ENCODE measurements at places on chromosomes 2 and 18.

- no peak for DNase-seq
Observed at GRCh38 chr2:140654565-140654964, 1476.3 kb downstream of the LRP1B start.

DNA sequence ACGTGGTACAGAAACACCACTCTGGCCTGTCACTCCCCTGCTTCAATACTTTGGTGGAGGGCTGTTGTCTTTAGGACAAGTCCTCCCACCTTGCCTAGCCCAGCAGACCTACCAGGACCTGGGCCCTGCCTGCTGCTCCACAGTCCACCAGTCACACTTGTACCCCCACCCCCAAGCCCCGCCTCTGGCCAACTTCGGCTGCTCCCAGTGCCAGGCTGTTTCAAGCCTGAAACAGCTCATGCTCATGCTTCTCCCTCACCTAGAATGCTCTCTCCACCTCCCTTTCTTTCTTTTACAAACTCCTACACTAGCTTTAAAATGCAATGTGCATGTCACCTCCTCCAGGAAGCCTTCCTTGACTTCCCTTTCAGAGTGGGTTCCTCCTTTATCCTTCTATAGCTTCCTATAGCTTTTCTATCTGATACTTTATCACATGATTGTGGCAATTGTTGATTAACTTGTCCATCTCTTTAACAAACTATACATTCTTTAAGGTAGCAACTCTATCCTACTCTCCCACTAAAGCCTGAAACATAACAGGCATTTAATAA is 4.8 kb upstream of the OXER1 start:
- DNase-seq = no peak

DNA sequence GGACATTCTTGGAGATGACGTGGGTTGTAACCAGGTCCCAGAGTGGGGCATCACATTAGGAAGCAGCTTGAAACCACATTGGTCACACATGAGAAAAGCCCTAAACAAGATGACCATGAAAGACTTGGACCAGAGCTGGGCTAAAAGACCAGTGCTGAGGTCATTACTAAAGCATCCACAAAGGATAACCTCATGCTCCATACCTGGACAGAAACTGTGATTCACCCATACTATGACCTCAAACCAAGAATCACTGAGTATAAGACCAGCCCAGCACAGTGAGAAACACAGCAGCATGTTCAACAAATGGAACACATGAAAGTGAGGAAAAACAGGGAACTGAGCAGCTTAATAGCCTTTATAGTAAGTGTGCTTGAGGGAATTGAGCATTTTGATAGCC is 635.5 kb upstream of the NETO1 start:
- no peak for DNase-seq

GRCh38 chr2:228688007-228688645 is 506.6 kb upstream of the SPHKAP start:
- DNase-seq = no peak

DNA sequence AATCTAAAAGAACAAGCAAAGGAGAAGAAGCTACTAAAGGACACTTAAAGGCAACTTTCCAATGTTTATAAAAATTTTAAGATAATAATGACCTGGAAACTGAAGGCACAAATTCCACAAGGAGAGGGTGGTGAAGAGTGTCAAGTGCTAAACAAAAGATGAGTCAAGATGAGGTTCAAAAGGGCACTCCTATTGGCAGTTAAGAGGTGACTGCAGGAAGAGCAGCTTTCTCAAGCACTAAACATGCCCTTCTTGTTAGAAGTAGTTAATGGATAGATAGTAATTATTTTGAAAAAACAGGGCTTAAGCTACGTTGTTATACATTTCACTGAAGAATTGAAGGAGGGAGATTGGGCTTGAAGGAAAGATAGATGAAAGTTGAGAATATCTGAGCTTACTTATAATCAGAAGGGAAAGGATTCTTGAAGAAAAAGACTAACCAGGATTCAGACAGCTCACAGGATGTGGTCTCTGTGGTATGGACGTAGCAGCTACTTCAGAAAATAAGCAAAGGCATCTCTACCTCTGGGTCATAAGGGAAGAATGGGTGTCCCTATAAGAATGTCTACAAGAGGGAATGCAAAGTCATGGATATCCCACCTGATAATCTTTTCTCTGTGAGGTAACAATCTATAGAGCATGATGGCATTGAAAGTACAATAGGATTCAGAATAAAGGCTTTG is 454.7 kb upstream of the SLC39A10 start:
- no peak for DNase-seq

DNA sequence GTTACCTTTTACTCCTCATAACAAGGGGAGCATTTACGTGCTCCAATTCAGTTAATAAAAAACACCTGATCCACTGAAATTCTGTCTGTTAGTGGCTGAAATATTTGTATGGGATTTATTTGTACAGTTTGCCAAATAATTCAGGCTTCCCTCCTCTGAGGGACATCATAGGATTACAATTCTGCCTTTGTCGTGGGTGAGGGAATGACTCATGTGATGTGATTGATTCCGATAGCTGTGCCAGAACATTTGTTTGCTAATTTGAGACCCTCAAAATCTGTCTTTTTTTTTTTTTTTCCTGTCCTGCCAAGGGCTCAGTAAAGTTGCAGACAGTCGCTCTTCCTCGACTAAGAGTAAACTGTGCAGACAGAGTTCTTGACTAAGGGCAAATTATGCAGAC is 612.6 kb upstream of the CDH2 start:
- DNase-seq = no peak

DNA sequence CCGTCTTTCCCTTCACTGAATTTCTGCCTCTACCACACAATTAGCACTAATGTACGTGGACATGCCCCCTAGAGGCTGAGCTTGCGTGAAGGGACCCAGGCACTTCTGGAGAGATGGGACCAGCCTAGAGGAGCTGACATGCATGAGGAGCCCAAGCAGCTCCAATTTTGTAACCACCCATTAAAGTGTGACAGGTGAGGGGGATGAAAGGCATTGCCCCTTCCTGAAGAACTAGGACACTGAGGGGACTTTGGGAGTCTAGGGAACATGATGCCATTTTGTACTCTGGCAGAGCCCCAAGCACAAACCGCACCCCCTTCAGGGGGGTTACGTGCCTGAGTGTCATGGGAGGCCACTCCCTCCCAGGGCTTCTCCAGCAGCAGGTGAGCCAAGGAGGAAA is 63.6 kb downstream of the HNRNPLL start:
- no peak for DNase-seq

DNA sequence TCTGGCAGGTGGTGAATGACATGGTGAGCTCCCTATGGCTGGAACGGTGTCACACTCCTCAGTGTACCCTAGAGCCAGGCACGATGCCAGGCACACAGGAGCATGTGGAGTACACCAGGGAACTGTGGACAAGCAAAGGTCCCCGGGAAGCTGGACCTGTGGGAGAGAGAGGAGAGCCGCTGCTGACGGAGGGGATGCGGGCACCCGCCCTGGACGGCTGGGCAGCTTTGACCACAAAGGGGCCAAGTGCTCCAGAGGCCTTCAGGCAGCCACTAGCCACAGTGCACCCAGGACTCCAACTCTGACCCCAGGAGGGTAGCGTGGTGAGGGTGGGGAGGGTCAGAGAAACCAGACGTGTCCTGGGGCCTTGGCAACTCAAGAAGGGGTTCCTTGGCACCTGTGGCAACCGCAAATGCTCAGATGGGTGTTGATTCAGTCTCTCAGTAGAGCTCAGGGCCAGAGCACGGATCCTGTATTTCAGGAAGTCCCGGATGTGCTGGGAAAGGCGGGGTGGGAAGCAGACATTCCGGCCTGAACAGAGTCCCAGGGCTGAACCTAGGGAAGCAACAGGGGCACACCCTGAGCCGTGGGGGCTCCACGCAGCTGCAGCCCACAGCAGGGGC is 2.3 kb upstream of the MAB21L4 start:
- DNase-seq = no peak

GRCh38 chr2:133635131-133635530 is 66.9 kb upstream of the NCKAP5 start:
- no peak for DNase-seq

GRCh38 chr2:236762628-236763027 is 193.0 kb downstream of the ACKR3 start:
- DNase-seq = no peak

- no peak for DNase-seq
Observed at GRCh38 chr2:170815311-170815710, 1.4 kb upstream of the GAD1 start.

DNA sequence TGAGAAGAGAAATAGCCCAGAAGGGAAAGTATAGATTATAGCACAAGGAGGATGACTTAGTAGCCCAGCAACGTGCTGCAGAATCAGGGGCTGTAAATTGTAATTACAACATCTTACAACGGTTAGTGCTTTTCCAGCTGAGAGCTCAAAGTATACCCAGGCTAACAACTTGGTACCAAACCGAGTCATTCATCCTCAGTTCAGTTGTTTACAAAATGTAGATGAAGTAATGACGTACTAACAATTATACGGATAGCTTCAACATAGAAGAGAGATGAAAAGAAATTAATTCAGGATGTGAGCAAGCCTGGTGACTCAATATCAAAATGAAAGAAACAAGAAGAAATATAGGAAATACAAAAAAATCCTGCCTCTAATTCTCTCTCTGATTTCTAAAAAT is 99.2 kb downstream of the DYNAP start:
- no peak for DNase-seq

GRCh38 chr2:6412533-6413091 is 453.1 kb downstream of the CMPK2 start:
- no peak for DNase-seq

DNA sequence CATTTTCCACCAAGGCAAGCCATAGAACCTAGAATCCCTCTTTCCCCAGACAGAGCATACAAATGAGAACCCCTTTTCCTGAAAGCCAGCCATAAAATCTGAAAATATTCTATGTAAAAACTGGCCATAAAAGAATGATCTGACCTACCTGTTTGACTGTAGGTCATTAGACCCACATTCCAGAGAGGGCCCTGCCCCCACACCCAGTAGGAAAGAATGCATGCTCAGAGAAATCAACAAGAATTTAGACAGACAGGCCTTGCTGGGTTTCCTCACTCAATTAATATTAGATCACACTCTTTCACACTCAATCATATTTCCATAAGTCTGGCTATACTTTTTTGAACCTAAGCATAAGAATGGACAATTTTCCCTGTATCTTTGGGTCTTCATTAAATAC is 929.5 kb downstream of the ERBB4 start:
- DNase-seq = no peak

GRCh38 chr2:104638190-104638858 is 215.6 kb upstream of the POU3F3 start:
- no peak for DNase-seq

DNA sequence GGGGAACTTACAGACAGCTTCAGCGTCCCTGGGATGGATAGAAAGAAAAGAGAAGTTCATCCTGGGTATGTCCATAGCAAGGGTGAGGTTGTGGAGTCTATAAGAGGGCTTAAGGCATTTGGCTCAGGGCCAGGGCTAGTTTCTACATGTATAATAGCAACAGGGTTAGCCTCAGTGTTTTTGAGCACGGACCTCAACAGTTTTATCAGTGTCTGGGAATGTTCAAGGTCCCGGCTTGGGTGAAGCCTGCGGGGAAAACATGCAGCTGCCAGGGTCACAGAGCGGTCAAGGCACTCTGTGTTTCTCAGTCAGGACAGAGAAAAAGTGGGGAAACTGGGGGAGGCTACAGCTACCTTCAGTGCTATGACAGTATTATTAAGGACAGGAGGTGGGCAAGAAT is 427.7 kb upstream of the HS6ST1 start:
- DNase-seq = no peak

DNA sequence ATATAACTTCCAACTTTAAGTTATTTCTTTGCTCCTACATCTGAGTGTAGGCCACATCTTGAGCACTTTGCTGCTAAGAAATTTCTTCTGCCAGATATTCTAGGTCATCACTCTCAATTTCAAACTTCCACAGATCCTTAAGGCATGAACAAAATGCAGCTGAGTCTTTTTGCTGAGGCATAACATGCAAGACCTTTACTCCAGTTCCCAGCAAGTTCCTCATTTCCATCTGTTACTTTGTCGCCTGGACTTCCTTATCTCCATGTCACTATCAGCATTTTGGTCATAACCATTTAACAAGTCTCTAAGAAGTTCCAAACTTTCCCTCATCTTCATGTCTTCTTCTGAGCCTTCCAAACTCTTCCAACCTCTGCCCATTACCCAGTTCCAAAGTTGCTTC is 1077.3 kb upstream of the TMEFF2 start:
- no peak for DNase-seq

GRCh38 chr18:30618567-30618966 is 424.0 kb downstream of the DSC3 start:
- no peak for DNase-seq

GRCh38 chr2:194730266-194730665 is 926.8 kb upstream of the SLC39A10 start:
- no peak for DNase-seq

DNA sequence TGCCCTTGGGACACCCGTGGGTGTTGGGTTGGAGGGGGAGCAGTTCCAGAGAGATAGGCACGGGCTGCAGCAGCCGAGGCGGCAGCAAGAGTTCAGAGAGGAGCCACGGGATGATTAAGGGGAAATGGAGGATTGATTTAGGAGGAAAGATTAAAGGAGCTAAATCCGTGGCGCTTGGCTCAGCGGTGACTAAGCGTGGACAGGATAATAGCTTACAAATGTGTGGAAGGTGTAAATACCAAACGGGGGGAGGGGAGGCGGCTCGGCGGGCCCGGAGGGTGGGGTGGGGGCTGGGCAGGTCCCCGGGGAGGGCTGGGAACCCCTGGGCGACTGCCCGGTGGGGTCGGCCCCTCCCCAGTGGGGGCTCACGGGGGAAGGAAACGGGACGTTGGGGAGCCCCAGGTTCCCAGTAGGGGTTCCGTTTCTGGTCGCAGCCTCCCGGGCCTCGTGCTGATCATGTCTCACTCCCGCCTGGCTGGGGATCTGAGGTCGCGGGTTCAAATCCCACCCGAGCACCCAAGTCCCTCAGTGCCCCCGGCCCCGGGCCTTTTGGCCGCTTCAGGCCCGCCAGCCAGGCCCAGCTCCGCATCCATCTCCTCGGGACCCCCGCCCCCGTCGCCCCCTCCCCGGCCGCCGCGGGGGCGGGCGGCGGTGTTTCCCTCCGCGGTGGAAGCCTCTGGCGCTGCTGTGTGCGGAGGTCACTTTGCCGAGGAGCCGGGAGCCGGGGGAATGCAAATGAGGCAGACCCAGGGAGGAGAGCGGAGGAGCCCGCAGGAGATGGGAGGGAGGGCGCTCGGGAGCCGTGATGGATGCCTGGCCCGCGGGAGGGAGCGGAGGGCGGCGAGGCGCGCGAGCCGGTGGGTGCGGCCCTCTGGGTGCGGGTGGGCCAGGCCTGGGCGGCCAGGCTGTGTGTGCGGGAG is 8.1 kb downstream of the ASIC4 start:
- DNase-seq = peak; percentile 37

- no peak for DNase-seq
Observed at GRCh38 chr18:63097178-63097577, 222.4 kb downstream of the BCL2 start.

DNA sequence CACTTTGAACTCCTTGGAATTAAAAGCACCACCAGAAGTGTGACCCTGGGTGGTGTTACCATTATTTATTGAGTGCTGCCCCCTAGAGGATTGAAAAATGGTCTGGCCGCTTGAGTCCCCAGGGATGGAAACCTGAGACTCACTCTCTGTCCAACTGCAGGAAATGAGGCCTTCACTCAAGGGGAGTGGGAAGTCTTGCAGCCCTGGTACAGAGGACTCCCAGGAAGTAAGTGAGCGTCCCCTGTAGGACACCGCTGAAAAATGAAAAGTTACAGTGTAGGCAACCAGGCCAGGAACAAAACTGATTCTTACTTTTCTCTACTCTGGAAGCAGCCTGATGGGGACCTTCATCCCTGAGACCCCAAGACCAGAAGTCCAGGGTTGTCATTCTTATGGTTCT is 2.2 kb upstream of the NRP2 start:
- no peak for DNase-seq

Measured in AG09319 (cell line).